Karpas-422 (cell line): ENCODE measurements at places on chromosomes 4 and X. TPM values are rescaled to one million over a fixed set of nuclear protein-coding genes. Genes with fewer than 3 reads are reported as not detected.
A peak's percentile ranks its signal among the peaks of the same experiment; 100 is the strongest.

DNA sequence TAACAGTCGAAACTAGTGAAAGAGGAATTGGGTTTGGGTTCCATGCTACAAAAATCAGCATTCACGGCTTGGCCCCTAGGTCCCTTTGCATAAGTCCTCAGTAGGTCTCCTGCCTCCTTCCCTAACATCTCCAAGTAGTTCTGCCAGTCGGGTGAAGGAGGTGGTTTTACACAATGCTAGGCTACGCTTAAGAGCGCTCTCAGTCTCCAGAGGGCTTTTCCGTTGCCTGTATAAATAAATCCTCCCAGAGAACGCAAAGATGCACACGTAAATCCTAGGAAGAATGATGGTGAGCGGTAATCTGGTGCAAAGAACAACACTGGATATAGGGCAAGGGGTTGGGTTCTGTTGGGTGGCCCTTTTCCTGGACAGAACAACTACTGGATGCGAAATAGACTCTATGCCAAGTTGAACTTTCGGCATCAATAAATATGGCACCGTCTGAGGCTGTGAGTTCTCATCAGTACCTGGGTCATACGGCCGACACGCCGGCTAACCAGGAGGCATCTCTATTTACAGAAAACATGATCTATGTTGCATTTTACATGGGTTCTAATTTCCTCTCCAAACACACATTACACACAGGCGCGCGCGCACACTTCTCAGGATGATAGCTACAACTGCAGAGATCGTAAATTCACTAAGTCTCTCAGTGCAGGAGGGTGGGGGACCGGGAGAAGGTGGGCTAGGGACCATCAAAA is 1.3 kb downstream of the CAMK2D start:
- DNase-seq, result peak; percentile 86

FGF2 gene
- 0.22 TPM in 1 of 2 replicates, not detected in the other for total RNA-seq

DNA sequence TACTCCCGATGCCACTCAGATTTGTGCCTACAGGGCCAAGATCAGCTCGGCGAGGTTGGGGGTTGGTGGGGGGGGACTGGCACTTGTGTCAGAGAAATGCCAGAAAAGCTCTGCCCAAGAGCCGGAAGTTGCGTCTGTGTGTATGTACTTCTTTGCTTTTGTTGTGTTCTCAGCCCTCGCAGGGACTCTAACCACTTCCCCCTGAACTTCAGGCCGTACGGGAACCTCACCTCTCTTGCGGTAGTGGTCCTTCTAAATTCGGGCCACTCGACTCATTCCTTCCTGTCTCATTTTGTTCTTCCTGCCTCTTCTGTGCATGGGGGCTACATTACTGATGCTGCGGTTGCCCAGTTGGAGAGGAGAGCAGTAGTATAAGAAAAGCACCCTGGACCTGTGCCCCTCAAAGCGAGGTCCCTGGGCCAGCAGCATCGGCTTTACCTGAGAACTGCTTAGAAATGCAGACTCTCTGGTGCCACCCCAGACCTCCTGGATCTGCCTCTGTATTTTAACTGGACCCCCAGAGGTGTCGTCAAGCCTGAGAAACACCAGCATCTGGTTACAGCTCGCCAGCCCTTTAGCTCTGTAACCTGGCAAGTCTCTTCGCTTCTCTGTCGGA is 146.3 kb upstream of the RPS6KA3 start:
- no peak for DNase-seq

DNA sequence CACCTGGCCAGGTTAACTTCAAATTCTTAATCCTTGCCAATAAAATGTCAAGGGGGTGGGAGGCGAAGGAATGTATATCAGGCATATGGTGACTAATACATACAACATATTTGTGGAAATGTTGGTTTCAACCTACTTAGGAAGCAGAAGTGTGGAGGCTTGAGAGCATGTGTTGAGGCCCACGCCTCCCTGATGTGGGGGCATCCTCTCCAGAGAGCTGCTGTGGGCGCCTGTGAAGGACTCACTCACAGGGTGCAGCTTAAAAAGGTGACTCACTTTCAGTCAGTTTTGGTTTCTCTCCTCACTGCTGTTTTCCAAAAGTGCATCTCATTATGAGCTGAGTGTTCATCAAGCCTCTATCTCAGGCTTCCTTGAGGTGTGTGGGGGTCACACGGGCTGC is 27.5 kb downstream of the LNX1 start:
- DNase-seq, result no peak

GRCh38 chr4:167290678-167291077 is 56.4 kb upstream of the SPOCK3 start:
- no peak for DNase-seq

DNA sequence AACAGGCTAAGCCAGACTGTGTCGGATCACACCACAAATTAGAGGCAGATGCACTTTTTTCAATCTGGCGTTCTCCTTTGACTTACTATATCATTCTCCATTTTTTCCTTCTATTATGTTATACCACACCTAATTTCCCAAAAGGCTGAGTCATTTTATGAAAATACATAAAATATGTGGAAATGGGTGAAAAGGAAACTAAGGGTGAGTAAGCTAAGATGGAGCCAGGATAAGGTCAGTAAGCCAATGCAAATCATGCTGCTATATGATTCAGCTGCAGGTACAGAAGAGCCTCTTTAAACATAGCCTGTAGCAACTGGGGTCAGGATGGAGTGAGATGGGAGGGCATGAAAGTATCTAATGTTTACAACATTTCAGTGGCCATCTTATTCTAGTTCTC is 94.0 kb upstream of the TEX13A start:
- no peak for DNase-seq

DNA sequence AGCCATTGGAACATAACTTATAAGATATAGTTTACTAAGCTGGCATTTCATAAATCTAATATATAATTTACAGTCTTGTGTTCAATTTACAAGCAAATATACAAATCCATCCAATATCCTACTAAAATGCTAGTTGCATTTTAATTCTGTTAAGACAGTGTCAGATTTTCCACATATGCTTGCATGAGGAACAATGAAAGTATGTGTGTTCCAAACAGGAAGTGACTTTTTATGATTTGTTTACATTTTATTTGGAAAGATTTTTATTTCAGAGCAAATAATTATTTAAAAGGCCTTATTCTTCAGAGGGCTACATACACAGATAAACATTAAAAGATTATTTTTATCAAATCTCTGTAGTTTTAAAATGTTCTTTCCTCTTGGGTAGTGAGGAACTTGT is 130.1 kb downstream of the KLHL34 start:
- no peak for DNase-seq

FAM114A1 gene
- 1.6 and 4.1 TPM in 2 replicates for total RNA-seq

- DNase-seq, result no peak
Measured at GRCh38 chr4:15706646-15707362, 3.9 kb downstream of the BST1 start.

DNA sequence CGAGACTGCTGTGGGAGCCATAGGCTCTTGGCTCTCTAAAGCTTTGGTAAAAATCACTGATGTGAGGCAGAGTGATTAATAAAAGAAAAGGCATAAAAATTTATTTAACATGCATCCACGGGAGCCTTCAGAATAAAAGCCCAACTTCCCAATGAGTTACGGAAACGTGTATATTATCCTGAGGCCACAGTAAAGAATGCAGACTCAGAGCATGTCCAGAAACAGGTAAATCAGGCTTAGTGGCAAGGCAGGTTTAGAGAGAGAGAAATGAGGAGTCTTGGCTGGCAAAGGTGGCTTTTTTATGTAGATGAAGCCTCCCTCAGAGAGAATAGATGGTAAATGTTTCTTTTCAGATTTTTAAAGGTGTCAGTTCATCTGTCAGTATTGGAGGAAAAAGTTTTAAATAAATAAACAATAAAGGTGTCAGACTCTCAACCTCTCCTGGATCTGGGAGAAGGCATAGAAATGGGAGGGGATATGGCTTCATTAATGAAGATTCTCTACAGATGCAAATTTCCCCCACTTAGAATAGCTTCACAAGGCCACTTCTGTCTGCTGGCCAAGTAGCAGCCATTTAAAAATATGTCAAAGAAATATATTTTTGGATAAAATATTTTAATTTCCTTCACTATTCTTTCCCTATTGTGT is 24.0 kb downstream of the C4orf51 start:
- DNase-seq, result no peak

HTN1 gene
- not detected in 2 replicates for total RNA-seq
